Psoas muscle (tissue), 8 donors: ENCODE measurements at places on chromosomes 2 and 18. TPM values are rescaled to one million over a fixed set of nuclear protein-coding genes. Genes with fewer than 3 reads are reported as not detected.

DNA sequence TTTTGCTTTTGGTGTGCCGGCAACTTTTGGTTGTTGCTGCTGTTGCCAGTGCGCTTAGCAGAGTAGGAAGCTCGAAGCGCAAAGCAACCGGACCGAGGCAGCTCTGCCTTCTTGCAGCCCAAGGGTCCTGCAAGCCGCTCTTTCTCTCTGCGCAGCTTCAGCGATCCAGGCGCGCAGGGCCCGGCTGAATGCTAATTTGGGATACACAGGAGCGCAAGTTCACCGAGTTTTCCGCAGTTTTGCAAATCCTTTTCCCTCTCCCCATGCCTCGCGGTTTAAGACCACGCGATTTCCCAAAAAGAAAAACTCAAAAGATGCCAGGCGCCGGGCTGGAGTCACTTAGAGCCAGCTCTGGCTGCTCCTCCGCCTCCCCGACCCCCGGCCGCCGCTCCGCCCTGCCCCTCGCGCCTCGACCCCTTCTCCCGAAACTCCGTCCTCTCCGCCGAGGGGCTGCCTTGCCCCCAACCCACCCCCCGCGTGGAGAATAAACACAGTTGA is 13.5 kb upstream of the SIX3 start:
- no peak for DNase-seq

Gene ANKRD12
- 42.5 TPM for total RNA-seq

DNA sequence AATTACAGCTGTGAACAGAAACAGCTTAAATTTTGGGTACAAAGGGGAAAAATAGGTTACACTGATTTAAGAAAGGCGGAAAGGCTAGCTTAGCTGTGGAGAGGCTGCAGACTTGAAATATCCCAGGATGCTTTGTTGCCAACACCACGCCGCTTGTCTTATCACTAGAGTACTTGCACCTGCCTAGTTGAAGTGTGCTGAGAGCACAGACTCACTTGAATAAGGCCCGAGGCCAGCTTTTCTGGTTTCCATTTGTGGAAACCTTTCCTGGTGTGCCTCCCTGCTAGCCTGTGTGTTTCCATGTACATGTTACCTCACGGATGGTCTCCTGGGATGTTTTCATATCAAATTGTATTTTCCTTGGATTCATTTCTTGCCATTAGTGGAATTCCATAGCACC is 3.2 kb downstream of the CABLES1 start:
- DNase-seq: no peak

DNA sequence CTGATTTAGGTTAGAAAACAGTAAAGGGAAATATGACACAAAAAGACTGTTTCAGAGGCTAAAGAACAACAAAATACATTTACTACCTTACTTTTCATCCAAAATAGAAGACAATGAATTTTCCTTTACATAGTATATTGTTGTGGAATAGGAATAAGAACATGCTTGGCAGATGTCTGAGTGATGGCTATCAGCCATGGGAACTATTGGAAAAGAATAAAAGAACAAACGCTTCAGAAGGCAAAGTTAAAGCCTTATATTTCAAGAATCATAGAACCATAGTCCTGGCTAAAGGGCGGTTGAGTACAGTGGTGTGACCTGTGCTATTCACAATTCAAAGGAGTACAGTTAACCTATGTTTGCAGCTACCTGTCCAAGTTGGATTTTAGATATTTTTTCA is 73.9 kb upstream of the NRXN1 start:
- no peak for DNase-seq

DNA sequence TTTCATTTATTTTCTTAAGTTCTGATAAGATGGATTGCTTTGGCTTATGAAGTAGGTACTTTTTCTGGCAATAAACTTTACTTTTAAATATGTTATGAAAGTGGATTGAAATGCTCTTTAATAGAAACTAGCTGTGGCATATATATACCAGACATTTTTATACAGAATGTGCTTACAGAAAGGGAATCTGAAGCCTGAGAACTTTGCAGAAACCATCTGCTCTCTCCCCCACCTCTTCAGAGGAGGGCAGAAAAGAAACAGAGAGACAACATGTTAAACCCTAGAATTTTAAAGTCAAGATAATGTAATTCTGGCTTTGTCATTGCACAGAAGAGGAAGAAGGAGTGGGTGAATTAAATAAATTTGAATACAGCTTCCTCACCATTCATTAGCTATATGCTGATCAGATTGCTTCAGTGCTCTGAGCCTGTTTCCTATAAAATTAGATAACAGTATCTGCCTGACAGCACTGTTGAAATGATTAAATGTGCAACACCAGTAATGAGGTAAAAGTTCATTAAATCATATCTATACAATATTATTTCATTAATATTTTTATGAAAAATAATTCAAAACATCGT is 247.3 kb downstream of the CNTNAP5 start:
- no peak for DNase-seq

Gene FBXO48
- total RNA-seq: 2.2 TPM

Gene FBLN7
- total RNA-seq: 0.94 TPM

DNA sequence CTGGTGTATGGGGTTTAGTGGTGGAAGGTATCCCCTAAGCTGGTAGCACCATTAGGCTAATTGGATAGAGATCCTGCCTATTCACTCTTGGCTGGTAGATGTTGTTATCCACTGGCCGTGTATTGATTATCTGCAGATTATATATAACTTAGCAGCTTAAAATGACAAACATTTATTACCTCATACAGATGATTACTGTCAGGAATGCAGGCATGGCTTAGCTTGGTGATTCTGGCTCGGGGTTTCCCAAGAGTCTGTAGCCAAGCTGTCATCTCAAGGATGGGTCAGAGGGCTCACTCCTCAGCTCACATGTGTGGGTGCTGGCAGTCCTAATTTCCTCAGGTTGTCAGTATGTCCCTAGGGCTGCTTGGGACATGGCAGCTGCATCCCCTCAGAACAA is 465.8 kb downstream of the PARD3B start:
- DNase-seq: no peak

- peak; percentile 79 for DNase-seq
These were observed 80.2 kb downstream of the SMAD4 start for GRCh38 chr18:51110073-51110797.

- no peak for DNase-seq
These were observed 1.1 kb upstream of the CFLAR start for GRCh38 chr2:201114846-201115245.

DNA sequence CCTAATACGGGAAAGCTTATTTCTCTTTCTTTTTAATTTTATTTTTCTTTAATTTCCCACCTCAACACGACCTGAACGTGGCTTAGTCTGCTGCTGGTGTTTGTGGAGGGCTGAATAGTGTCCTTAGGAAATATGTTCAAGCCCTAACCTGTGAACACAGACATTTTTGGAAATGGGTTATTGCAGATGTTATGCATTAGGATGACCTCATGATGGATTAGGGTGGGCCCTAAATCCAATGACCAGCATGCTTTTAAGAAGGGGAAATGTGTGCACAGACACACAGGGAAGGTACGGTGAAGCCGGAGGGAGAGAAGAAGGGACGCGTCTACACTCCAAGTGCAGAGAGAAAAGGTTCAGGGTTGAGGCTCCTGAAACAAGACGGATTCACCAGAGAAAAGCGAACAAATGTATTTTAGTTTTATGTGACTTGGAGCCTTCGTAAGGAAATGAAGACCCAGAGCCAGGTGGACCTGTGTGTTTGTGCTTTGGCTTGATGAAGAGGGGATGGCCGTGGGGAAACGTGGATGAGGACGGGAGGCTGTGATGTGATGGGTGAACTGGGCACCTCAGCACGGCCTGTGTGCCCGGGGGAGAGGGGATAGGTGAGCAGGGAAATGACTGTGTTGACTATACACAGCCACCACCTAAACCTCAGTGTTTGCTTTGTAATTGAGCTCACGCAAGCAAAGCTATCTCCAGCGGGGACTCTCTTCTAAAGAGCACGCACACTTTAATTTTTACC is 37.5 kb downstream of the RTP5 start:
- no peak for DNase-seq

- DNase-seq: no peak
These were observed 165.3 kb downstream of the ATAD2B start for GRCh38 chr2:23761638-23762037.

GRCh38 chr2:102050854-102051391 is 59.2 kb downstream of the IL1R2 start:
- DNase-seq: peak; percentile 89

GRCh38 chr2:43133708-43134570 is 92.5 kb downstream of the ZFP36L2 start:
- DNase-seq: no peak

Gene APOB
- 0.38 TPM for total RNA-seq

- DNase-seq: no peak
These were observed 9.2 kb downstream of the ALLC start for GRCh38 chr2:3667151-3667631.
